ENCODE measurements at places on chromosomes 4 and X.
A peak's percentile ranks its signal among the peaks of the same experiment; 100 is the strongest.

DNA sequence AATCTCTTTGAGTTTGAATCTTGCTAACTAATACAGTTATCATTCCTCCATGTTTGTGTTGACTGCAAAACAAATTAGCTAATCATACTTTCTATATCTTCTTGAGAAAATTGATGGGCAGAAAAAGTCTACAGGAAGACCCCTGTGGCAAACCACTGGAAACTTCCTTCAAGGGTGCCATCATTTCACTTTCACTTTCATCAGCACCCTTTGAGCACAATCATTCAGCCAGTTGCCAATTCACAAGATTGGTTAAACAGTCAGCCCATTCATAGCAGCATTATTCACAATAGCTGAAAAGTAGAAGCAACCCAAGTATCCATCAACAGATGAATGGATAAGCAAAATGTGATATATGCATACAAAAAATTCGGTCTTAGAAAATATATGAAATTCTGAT lies 101.5 kb downstream of the CCDC160 start:
- DNase-seq = peak; percentile 2

- no peak for DNase-seq
Measured at GRCh38 chr4:28702571-28702970, 1841.9 kb downstream of the STIM2 start.

DNA sequence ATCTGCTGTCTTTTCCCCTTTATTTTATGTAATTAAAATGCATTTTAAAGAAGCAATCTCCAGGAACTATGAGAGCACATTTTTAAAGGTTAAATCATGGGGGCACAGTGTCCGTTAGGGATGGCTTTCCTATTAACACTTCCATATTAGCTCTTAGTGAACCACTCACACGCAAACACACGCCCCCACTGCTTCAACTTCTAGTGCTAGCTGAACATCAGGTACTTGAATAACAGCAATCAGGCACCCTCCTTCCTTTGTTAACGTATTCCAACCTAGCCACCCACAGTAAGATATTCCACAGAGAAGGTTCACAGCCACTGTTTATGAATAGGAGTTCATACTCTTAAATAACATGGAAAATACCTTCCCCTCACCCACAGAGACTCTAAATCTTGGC lies 9.3 kb downstream of the TMEM255A start:
- DNase-seq = no peak

GRCh38 chr4:75598390-75598789 lies 31.9 kb downstream of the CDKL2 start:
- DNase-seq = no peak

- DNase-seq = no peak
Measured at GRCh38 chr4:166091146-166091545, 218.1 kb downstream of the TLL1 start.

GRCh38 chr4:75702919-75703411 lies 21.4 kb upstream of the USO1 start:
- no peak for DNase-seq

DNA sequence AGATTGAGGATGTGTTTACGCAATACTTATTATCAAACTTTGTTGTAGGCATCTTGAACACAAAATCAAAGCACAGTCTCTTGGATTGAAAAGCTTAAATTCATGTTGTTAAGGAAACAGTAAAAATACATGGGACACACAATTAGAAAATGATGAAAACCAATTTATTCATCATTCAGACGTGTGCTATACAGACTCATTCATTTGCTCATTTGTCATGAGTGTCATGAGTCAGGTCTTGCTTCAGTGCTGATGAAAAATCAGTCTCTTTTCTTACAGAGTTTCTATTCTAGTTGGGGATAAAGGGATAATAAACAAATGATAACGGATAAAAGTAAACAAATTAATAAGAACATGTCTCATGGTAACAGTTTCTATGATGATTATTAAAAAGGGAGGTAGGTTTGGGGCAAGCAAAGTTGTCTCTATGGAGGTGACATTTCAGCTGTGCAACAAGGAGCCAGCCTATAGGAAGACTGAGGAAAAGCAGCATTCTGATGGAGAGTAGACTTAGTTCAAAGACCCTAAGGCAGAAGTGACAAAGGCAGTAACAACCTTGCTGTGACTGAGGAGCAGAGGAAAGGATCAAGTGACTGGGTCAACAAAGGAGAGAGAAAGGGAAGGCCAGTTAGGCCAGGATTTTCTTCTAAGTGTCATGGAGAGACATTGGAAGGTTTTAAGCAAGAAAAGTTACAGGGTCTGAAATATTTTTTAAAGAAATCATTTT lies 224.0 kb upstream of the HHIP start:
- DNase-seq = no peak

DNA sequence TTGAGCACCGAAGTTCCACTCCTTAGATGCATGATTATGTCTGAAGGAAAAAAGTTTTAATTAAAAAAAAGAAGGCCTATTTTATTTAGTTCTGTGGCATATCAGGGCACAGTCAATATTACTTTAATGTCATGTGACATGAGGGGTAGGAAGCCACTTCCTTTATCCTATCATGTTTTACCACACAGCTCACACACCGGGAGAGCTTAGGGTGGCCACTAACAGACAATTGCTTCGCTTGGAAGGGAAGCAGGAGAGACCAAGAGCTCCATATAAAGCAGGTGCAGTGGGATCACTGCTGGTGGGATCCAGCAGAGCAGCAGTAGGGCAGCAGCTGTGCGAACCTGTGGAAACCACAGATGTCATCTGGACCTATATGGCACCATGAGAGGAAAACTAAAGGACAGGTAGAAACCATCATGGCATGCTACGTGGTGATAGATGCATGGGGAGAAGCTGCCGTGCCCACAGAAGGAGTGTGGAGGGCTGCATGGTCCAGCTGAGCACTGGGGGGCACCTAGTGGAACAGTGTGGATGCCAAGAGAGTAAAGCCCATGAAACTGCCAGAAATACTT lies 52.0 kb downstream of the DTHD1 start:
- DNase-seq = no peak

GRCh38 chr4:81453024-81453423 lies 18.7 kb downstream of the RASGEF1B start:
- DNase-seq = no peak

DNA sequence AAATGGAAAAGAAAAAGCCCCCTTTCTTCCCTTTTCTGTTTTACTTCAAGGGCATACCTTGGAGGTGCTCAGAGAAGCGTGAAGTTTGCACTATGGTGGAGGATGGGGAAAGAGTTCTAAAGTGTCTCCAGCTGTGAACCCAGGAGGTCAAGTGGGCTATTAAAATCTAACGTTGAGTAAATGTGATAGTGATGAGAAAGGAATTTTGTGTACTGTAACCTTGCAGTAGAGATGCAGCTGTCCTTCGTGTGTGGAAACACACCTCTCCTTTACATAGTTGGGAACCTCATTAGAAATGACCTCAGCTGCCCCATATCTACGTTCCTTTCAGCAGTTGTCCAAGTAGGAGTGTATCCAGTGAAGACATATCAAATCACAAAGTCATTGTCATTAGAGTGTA lies 26.5 kb downstream of the ADH5 start:
- no peak for DNase-seq

- no peak for DNase-seq
Measured at GRCh38 chrX:21659320-21659719, 1.2 kb upstream of the KLHL34 start.

DNA sequence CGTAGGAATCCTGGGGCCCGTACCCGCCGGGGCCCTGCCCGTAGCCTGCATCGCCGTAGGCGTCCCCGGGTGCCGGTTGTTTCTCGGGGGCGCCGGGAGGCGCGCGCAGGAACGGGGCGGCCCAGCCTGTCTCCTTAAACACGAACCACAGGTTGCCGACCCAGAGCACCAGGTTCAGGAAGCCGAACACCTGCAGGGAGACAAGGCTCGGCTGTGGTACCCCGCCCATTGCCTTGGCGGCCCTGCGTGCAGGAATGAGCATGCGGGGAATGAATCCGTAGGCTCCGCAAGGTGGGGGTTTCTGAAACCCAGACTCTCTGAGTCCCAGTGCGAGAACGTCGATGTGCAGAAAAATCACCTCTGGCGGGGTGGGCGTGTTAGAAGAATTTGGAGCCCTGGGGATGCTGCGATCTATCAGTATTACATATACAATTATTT lies 5.4 kb upstream of the PRICKLE3 start:
- no peak for DNase-seq

DNA sequence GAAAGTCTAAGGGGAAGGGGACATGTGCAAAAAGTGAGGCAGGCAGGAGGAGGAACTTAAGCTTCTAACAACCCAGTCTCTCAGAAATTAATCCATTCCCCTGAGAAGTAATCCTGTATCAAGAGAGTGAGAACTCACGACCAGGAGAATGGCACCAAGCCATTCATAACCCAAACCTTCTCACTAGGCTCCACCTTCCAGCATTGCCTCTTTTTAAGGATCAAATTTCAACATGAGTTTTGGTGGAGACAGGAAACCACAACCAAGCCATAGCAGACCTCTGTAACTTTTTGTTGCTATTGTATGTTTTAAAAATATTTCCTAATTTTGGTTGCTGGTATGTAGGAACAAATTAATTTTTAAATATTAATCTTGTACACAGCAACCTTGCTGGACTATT lies 32.8 kb downstream of the PASD1 start:
- DNase-seq = no peak

DNA sequence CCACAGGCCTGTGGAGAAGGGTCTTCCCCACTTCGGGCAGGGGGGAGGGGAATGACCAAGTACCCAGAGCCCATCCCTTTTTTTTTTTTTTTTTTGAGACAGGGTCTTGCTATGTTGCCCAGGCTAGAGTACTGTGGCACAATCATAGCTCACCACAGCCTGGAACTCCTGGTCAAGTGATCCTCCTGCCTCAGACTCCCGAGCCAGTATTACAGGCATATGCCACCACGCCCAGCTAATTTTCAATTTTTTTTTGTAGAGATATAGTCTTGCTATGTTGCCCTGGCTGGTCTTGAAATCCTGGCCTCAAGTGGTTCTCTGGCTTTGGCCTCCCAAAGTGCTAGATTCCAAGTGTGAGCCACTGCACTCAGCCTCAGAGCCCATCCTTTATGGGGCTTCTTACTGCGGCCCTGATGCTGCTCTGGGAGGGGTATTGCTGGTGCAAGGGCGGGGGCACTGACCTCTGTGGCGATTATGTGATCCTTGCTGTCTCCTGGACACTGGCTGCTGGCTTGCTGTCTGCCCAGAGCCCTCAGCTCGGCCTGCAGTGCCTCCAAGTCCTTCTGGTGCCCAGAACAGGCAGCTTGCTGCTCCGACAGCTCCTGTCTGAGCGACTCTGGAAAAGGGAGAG lies 32.9 kb downstream of the MED28 start:
- no peak for DNase-seq

DNA sequence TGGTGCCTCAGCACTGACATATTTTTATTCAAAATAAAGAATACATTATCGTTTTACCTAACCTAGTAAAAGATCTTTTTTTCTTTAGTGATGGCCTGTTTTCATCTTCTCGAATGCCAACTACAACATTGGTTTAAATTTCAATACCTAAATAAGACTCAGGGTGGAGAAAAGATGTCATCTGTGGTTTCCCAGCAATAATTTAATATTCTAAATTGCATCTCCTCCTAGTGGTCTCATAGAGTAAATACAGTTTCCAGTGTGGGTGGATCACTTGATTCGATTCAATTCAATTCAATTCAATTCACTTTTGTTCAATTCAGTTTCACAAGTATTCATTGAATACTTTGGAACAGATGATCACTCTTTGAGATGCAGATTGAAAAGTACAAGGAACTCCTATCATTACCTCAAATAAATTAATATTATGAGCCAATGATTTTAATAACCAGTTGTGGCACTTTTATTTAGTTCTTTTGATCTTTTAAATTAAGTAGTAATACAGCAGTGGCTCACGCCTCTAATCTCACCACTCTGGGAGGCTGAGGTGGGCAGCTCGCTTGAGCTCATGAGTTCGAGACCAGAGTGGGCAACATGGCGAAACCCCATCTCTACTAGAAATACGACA lies 427.2 kb downstream of the FAT4 start:
- peak; percentile 18 for DNase-seq

Data from foreskin melanocyte (primary cell).